ENCODE measurements at places on chromosomes 1 and 21. TPM values are rescaled to one million over a fixed set of nuclear protein-coding genes. Genes with fewer than 3 reads are reported as not detected.

DNA sequence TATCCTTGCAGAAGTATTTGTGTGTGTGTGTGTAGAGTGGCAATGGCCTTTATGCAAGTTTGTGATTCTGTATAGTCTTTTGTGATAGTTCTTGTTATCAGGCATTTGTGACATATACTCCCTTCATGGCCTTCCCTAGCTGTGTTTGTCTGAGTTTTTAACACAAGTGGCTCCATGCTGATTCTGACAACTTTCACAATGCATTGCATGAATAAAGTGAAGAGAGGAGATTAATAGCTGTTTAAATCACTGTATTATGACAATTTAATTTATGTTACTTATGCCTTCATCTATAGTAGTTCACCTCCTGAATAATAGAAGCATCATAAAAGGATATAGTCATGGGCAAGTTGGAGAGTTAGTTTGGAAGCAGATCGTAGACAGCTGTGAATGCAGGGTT, 17.2 kb upstream of the MCOLN3 start:
- DNase-seq, result no peak
- no peak overlapping the region for H3K27ac ChIP-seq

DNA sequence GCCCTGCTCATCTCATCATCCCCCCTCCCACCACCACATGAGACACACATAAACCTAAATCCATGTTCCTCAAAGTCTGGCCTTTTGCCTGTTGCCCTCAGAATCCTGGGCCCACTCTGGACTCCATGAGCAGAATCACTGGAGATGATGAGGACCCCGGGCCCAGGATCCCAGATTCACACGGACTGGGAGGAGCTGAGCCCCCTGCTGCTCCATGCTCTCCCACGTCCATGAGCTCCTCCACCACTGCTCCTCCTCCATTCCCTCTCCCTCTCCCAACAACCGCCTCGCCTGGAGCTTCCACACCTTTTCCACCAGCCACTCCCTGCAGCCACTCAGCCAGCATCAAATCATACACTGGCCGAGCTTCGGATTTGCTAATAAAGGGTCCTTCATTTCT, 47.6 kb downstream of the GLIS1 start:
- H3K4me3 ChIP-seq, result no peak overlapping the region
- no peak overlapping the region for H3K27ac ChIP-seq
- H3K27me3 ChIP-seq, result no peaks in the 10 kb centered on the region

- H3K27ac ChIP-seq, result no peak overlapping the region
- DNase-seq, result no peak
- H3K4me1 ChIP-seq, result no peaks in the 10 kb centered on the region
- H3K4me3 ChIP-seq, result no peak overlapping the region
- no peaks in the 10 kb centered on the region for H3K36me3 ChIP-seq
Measured at GRCh38 chr1:156165083-156165482, 11.7 kb downstream of the SEMA4A start.

GRCh38 chr1:24203404-24203803, 16.3 kb upstream of the IFNLR1 start:
- H3K27me3 ChIP-seq, result no peaks in the 10 kb centered on the region
- DNase-seq, result no peak
- H3K36me3 ChIP-seq, result no peaks in the 10 kb centered on the region
- H3K4me1 ChIP-seq, result no peaks in the 10 kb centered on the region
- no peak overlapping the region for H3K27ac ChIP-seq

DNA sequence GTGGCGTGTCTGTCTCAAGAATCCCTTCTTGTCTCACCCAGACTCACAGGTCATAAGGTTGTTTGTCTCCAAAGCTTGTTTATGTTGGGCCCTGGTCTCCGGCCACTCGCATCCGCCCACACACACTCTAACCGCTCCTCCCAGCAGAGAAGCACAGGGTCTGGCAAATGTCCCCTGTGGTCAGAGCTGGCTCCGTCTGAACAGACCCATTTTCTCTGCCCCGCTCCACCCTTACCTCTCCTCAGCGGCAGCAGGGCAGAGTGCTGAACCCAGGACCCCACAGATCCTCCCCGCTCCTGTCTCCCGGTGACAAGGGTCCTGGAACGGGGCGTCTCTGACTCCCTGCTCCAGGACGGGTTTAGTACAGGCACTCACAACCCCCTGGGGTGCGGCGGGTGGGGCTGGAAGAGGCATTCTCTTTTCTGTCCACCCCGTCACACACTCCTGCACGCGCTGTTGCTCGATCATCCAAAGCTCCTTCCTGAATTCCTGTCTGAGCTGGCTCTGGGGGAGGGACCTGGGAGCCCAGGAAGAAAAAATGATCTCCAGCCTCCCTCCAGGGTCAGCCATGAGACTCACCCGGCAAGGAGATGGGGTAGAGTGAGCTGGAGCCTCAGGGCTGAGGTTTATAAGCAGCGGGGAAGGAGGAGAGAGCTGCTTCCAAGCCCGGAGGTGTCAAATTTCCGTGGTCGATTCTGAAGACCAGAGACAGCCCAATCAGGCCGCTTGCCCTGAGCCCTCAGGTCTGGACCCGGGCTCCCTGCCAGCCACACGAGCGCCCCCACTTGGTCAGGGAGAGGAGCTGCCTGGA, at the start of gene S100A13:
S100A13 (minus strand) TSS at position 602 of the 811 bp plus-strand sequence. CDS start 1,033 bp downstream, outside the sequence.
- no peaks in the 10 kb centered on the region for H3K4me1 ChIP-seq
- peaks cover 38% of the 10 kb centered on the region for H3K36me3 ChIP-seq
- peak within 1 kb of the TSS; percentile 99 for H3K4me3 ChIP-seq
- DNase-seq, result peak; percentile 98
- H3K27ac ChIP-seq, result peak within 1 kb of the TSS; percentile 63

DNA sequence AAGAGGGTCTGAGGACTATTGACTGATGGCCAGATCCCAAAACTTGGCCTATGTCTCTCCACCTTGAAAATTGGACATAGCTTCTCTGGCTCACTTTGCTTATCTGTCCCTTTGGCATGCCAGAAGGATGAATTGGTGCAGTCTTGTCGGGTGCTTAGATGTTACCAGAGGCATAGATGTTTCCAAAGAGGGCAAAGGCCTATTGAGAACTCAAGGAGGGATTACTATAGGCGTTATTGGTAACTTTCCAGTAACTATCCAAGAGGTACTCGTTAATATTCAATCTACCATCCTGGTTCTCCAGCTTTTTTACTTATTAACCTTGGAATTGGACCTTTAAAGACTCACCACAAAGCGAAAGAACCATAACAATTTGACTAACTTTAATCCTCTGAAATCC, 368.3 kb upstream of the ESRRG start:
- peaks cover 3% of the 10 kb centered on the region for H3K4me1 ChIP-seq
- H3K36me3 ChIP-seq, result no peaks in the 10 kb centered on the region
- H3K27ac ChIP-seq, result no peak overlapping the region
- peaks cover 56% of the 10 kb centered on the region for H3K27me3 ChIP-seq

DNA sequence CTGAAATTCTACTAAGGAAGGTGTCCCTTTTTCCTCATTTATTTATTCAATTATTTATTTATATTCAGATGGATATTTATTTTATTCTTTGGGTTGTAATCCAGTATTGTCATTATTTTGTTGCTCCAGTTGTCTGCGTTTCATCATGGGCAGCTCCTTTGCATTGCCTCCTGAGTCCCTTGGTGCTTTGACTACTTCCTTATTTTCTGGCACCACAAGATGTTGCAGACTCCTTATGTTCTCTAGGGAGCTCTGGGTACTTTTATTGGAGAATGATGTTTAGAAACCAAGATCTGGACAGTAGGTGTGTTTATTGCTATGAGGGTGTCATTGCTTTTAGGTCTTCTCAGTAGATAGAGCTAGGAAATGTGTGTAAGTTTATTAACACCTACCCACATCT, 59.9 kb upstream of the ERRFI1 start:
- no peaks in the 10 kb centered on the region for H3K36me3 ChIP-seq
- no peak overlapping the region for H3K27ac ChIP-seq
- peaks cover 9% of the 10 kb centered on the region for H3K4me1 ChIP-seq
- no peak overlapping the region for H3K4me3 ChIP-seq

DNA sequence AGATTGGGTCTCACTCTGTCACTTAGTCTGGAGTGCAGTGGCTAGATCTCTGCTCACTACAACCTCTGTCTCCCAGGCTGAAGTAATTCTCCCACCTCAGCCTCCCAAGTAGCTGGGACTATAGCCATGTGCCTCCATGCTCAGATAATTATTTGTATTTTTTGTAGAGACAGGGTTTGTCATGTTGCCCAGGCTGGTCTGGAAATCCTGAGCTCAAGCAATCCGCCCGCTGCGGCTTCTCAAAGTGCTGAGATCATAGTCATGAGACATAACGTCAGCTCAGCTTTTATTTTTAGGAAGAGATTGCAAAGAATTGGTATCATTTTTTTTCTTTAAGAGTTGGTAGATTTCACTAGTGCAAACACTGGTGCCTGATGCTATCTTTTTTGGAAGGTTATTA, 244.9 kb downstream of the DSCAM start:
- H3K36me3 ChIP-seq, result no peaks in the 10 kb centered on the region
- no peaks in the 10 kb centered on the region for H3K4me1 ChIP-seq
- no peaks in the 10 kb centered on the region for H3K27me3 ChIP-seq
- DNase-seq, result no peak
- no peak overlapping the region for H3K27ac ChIP-seq

DNA sequence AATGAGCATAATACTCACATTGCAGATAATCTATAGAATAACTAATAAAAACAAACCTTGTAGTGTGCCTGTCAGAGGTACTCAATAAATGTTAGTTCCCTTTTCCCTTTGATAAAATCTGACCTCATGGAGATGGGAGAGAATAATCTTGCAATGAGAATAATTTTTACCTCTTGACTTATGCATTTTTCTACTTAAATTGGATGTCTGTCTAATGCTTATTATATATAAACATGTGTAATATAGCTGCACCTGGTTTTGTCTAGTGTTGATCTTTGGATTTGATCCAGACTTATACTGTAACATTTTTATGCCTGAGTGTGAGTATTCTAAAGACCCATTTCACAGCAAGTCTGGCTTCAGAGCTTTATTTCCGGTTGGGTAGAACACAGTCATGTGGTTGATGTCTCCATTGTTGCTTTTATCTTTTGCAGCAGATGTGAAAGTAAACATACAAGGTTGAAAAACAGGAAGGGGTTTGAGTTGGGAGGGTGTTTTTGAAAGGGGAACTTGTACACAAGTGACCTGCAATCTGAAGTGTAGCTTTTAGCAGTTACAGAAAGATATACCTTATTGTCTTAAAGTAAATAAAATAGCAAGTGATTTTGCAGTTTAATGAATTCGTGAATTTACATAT, 12.4 kb downstream of the EPB41 start:
- no peak overlapping the region for H3K4me3 ChIP-seq
- H3K27me3 ChIP-seq, result no peaks in the 10 kb centered on the region
- no peaks in the 10 kb centered on the region for H3K36me3 ChIP-seq

GRCh38 chr1:23869051-23869450, 961 bp upstream of the FUCA1 start:
- DNase-seq, result no peak
- peaks cover 28% of the 10 kb centered on the region for H3K27me3 ChIP-seq
- H3K4me3 ChIP-seq, result no peak overlapping the region
- no peaks in the 10 kb centered on the region for H3K4me1 ChIP-seq
- H3K27ac ChIP-seq, result no peak overlapping the region
- H3K36me3 ChIP-seq, result no peaks in the 10 kb centered on the region

Gene CHRNB2
- 0.18 TPM for total RNA-seq

Gene MPZ
- 2.0 TPM for total RNA-seq

Gene SIM2
- total RNA-seq, result not detected
